Mesenteric fat pad (tissue), 1 donor: ENCODE measurements at places on chromosomes 11 and 22. TPM values are rescaled to one million over a fixed set of nuclear protein-coding genes. Genes with fewer than 3 reads are reported as not detected.

The SHANK3 gene
- total RNA-seq, result 95.7 TPM

The NLRP6 gene
- 1.8 TPM for total RNA-seq

The CNGA4 gene
- not detected for total RNA-seq

The SLC43A3 gene
- total RNA-seq, result 95.1 TPM

The TRIM51 gene
- total RNA-seq, result not detected
